ENCODE measurements at places on chromosomes 4 and X. TPM values are rescaled to one million over a fixed set of nuclear protein-coding genes. Genes with fewer than 3 reads are reported as not detected.

Gene GPR82
- not detected for total RNA-seq

Gene USP51
- 2.0 TPM for total RNA-seq

Gene HAND2
- total RNA-seq, result 2.5 TPM

Gene MTCP1
- 15.9 TPM for total RNA-seq

Gene BMPR1B
- 1.7 TPM for total RNA-seq

Gene S100G
- not detected for total RNA-seq

Gene PNMA3
- total RNA-seq, result 1.2 TPM

Gene TASL
- total RNA-seq, result not detected

Gene RBMXL3
- not detected for total RNA-seq

Data from Daoy (cell line).